ENCODE measurements at places on chromosomes 1 and 21. TPM values are rescaled to one million over a fixed set of nuclear protein-coding genes. Genes with fewer than 3 reads are reported as not detected.

- DNase-seq = no peak
Measured at GRCh38 chr1:228987286-228987685, 252.0 kb downstream of the RHOU start.

DNA sequence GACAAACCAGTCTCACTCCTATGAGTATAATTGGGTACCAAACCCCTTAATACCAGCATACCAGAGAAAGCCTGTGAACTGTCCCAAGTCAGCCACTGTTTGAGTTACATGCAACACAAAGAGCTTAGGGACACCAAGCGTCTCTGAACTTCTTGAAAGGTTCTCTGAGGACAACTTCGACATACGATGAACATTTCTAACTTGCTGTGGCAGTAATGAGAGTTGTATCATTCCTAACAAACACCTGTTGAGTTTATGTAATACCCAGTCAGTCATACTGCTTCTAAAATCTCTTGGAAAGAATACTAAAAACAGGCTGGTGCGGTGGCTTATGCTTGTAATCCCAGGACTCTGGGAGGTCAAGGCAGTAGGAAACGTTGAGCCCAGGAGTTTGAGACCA is 18.4 kb downstream of the CCT8 start:
- no peak for DNase-seq

DNA sequence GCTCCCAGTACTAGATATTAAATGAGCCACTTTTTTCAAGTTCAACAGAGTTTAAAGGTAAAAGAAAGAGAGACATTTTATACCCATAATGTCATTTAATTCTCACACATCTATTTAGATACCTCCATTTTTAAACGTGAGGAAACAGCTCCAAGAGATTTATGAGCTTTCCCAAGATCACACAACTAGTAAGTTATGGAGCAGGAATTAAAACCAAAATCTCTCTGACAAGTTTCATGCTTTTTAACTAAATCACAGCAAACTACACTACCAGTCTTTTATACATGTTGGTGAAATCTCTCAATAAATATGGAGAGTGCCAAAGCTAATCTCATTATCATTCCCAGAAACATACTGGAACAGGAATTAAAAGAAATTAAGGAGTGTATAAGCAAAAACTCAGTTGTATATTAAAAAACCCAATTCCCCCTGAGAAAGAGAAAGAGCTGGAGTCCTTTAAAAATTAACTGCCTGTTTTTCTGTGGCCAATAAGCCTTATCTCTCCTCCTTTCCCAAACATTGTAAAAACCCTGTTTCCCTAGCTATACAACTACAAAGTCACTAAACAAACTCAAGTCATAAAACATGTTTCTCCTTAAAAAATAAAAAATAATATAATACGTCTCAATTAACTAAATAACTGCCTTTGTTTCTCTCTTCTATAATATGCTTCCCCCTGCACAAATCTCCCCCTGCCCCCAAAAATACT is 26.7 kb upstream of the THEM4 start:
- DNase-seq = no peak

The PADI4 gene
- total RNA-seq = not detected

- DNase-seq = no peak
Measured at GRCh38 chr1:110482662-110483307, 31.8 kb downstream of the PROK1 start.

GRCh38 chr21:35120631-35121180 is 71.6 kb upstream of the RUNX1 start:
- DNase-seq = no peak

The OR14K1 gene
- total RNA-seq = not detected

- no peak for DNase-seq
Measured at GRCh38 chr1:209723756-209724693, 19.4 kb downstream of the HSD11B1 start.

GRCh38 chr1:152197361-152197941 is 26.5 kb downstream of the HRNR start:
- no peak for DNase-seq

DNA sequence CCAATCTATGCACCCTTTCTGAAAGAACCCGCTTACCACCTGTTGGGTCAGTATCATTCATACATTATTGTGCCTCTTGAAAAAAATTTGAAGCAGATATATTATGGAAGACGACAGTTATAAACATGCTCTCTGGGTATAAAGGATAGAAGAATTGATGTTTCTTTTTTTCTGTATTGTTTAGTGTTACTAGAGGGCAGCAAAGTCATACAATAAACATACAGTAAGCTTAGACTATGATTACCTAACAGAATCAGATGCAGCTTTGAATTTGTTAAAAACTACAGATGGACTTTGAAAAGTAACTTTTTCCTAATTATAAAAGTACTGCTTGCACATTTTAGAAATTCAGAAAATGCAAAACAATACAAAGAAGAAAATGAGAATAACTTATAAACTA is 11.1 kb upstream of the PAXBP1 start:
- DNase-seq = no peak

All from gastrocnemius medialis (tissue), 4 donors.